CD4-positive, alpha-beta T cell treated with Interleukin-12 subunit alpha and Interleukin-12 subunit beta, for 1 hour (primary cell): ENCODE measurements at places on chromosomes 4 and X.

- peak; percentile 3 for DNase-seq
Measured at GRCh38 chrX:110159235-110159634, 156.3 kb downstream of the TMEM164 start.

- DNase-seq: no peak
Measured at GRCh38 chr4:176309046-176309445, 10.7 kb upstream of the SPCS3 start.

- no peak for DNase-seq
Measured at GRCh38 chrX:72316408-72317110, 10.8 kb upstream of the CITED1 start.

GRCh38 chr4:118957722-118958445 is 69.2 kb downstream of the SYNPO2 start:
- DNase-seq: no peak

- no peak for DNase-seq
Measured at GRCh38 chrX:149522916-149523315, 17.8 kb upstream of the IDS start.

DNA sequence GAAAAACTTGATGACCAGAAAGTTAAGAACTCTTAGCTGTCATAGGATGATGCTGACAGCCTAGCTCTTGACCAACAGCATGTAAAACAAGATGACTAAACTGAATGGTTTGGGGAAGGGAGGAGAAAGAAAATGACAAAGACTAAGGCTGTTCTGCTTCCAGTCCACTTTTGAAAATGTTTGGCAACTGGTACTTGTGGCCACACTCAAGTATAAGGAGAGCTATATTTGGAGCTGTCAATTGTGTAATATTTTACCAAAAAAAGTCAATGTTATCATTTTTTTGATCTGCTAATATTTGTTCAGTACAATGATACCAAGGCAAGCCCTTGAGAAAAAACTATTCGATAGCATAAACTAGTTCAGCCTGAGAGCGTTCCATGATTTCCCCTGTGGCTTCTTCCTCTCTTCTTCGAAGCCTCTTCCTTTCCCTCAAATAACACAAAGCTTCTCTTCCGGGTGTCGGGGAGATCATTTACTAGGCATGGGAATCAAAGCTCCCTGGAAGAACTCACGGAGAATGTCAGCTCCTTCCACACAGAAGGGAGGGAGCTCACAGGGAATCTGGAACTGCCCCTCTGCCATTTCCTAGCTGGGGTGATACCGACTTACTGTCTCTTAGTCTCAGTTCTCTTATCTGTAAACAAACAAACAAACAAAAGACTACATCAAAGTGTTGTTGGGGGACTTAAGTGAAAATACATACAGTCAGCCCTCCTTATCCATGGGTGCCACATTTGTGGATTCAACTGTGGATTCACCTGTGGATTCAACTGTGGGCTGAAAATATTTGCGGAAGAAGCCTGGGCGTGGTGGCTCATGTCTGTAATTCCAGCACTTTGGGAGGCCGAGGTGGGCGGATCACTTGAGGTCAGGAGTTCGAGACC is 82.6 kb downstream of the SCD5 start:
- no peak for DNase-seq

DNA sequence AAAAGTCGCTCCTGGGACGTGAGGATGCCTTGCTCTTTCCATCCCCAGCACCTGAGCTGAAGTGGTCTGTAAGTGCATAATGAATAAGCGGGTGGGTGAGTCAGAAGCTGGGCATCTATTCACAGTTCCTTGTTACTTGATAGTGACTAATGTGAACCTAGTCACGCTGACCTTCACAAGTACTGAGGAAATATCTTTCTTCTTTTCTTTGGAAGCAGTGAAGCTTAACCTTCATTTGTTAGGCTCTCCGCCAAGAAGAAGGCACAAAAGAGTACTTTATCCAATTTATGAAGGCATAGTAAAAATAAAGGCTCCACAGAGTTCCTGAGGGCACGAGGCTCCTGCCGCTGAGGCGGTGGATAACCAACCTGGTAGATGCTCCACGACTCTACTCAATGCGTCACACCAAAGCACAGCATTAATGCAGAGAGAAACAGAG is 475.7 kb upstream of the SLIT2 start:
- DNase-seq: no peak

- no peak for DNase-seq
Measured at GRCh38 chrX:129875669-129876068, 30.3 kb upstream of the UTP14A start.

DNA sequence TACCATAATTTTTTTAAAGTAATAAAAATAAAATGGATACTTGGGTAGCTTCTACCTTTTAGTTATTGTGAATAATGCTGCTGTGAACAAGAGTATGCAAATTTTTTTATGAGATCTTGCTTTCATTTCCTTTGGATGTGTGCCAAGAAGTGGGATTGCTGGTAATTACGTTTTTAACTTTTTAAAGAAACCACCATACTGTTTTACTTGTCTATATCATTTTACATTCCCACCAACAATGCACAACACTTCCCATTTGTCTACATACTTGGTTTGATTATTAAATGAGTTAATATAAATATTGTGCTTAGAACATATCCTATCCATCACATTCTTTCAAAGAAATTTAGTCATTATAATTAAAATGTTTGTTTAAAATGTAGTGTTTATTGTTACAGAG is 3.9 kb upstream of the SULT1B1 start:
- peak; percentile 23 for DNase-seq

GRCh38 chr4:105923497-105924238 is 28.4 kb downstream of the NPNT start:
- DNase-seq: no peak

DNA sequence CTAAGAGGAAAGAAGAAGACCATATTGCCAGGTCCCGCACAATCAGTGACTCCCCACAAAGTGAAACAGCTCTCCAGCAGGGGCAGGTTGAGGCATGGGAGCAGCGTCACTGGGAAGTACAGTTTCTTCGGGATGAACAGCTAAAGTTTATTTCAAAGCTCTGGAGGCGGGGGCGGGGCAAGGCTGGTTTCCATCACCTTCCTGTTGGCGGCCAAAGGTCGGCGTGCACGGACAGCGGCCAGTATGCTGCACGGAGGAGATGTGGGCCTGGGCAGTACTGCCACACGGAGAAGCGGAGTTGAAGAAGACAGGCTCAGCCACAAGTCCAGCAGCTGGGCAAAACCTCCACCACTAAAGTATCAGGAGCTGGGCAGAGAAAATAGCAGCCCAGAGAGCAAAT is 951 bp upstream of the ZNF518B start:
- DNase-seq: no peak

DNA sequence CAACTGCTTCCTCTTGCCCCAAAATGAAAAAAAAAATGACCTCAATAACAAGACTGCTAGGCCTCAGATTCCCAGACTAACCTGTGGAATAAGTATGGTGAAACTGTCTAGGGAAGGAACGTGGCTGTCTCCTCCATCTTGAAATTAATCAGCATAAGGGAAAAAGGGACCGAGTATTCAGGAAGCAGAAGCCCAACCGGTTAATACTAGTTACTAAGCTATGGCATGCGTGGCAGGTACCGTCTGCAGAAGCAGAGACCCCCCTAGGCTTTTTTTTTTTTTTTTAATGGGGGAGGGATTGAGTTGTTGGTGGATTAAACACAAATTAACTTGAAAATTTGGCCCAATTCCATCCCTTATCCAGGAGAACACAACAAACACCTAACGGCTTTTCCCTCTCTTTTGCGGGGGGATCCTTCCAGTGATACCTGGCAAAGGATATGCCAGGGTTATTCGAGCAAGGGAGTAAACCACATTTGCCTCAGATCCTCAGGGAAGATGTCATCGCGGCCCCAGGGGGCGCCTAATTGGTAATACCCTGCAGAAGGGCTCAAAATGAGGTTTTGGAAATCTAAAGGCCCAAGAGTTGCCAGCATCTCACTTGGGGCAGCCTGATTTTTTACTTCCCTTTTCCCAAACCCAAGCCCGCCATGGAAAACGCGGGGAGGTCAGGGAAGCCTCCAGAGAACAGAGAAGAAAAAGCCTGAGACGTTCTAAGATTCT is 893 bp downstream of the RLIM start:
- peak; percentile 10 for DNase-seq

DNA sequence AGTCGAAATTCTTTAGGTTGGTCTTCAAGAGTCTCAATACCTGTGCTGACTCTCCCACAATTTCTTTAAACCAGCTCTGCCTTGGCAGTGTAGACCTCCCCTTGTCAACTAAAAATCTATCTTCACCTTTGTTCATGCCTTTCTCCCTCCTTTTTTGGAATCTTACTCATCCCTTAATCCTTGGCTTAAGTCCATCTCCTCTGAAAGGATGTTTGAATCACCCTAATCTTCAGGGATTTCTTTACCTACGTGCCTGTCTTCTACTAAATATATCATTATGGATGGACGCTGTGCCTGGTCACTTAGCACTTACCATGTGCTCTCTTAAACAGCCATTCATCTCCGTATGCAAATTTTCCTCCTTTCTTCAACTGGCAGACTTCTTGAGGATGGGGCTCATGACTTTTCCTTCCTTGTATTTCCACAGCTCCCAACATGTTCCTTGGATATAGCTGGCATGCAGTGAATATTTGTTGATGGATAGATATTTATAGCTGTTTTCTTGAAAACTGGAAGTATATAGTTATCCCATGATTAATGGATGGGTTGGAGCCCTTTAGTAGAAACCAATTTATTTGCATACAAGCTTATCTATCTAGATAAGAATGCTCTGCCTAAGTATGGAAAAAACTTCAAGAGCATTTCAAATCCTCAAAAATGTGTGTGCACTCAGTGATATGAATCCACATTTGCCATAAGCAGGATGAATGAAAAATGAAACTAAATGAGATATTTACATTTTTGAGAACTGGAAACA is 166.6 kb downstream of the SPRY1 start:
- DNase-seq: no peak

DNA sequence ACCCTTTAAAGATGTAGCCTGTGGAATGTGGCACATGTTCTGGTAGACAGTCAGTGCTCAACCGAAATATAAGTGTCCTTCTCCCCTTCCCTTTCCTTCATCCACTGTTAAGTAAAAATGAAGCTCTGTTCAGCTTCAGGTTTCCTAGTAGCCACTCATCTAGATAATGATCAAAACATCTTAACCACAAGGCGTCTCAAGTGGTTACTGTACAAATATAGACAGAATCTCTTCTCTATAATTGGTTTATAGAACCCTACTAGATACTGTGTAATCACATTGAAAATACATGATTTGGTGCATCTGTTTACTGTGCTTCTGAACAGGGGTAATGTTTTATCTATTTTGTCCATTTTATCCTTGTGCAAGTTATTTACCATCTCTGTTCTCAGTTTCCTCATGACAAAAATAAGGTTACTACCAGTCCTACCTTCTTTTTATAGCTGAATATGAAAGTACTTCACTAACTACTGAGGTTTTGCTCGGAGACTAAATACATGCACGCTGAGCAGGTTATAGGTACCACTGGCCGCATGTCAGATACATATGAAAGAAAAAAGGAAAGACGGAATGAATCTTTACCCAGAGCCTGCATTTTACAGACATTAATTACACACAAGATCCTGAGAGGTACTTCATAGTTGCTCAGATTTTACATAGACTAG is 20.3 kb upstream of the SLC25A4 start:
- DNase-seq: no peak

DNA sequence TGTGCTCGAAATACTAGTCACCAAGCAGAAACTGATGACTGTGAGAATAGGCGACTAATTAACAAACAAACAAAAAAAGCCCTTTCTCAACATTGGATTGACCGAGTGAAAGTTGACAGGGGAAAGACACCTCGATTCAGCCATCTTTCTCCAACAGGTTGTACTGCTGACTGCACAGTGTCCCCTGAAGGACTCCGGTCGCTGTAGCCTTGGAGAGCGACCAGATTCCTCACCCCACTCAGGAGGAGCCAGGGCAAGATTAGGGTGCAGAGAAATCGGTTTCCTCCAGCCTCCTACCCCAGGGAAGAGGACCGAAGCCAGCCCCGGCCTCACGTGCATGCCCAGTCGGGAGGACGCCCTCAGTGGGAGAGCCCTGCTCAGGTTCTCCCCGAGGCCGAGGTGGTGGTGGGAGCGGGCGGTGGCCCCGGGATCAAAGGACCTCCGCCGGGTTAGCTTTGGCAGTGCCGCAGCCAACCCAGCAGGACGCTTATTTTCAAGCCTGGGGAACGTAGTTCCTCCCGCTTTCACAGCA is 1.1 kb upstream of the RAP1GDS1 start:
- DNase-seq: no peak

- no peak for DNase-seq
Measured at GRCh38 chr4:6873291-6873690, 36.3 kb upstream of the TBC1D14 start.

DNA sequence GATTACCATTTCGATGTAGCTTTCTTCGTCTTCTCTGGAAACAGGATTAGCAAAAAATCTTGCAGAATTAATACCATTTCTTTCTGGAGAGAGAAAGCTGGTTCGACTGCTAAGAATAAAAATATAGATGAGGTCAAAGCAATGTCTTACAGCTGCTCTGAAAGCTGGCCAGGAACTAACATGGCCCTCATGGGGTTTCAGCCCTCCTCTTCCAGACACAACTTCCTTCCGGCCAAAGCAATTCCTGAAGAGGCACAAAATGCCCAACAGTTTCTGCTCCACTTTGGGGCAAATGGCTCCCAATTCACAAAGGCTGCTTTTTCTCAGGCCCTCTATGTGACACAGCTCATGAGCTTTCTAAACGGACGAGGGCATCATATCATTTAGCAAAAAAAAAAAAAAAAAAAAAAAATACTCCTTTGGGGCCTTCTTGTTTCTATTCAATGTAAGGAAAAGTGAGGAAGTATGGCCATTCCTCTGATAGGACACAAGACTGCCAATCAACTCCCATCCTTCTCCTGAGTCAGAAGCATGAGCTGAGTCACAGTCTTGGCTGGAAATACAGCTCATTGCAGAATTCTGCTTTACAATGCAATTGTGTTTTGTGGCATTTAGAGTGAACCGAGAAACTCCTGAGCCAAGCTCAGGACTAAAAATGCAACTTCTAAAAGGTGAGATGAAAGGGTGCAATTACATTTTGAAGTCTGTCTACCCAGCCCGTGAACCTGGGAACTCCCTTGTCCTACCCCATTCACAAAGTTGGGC is 42.7 kb upstream of the CTAG2 start:
- DNase-seq: no peak

DNA sequence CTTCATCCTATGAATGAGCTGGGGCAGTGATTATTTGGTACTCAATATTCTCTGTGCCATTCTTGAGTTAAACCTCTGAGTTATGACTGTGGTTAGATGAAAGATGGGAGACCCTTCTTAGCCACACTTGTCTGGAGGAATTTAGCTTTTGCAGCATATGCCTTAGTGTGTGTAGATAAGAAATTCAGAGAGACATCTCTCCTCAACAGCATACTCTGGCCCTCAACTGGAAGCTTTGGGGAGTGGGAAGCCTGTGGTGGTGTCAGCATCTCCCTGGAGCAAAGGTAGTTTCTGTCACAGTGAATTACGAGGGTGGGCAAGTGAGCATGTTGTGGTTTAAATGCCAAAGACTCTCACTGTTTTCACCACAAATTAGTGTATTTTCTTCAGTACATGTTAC is 58.7 kb downstream of the UGT2A3 start:
- DNase-seq: no peak

GRCh38 chr4:114615435-114615834 is 16.8 kb downstream of the UGT8 start:
- no peak for DNase-seq

GRCh38 chrX:15191830-15192229 is 78.1 kb downstream of the ASB9 start:
- no peak for DNase-seq

- no peak for DNase-seq
Measured at GRCh38 chr4:106604319-106605051, 235.9 kb upstream of the GIMD1 start.

GRCh38 chrX:111284631-111285293 is 14.5 kb upstream of the CAPN6 start:
- DNase-seq: no peak

GRCh38 chr4:24126776-24127175 is 236.9 kb upstream of the PPARGC1A start:
- DNase-seq: no peak
